ENCODE measurements at places on chromosomes 13 and 19. TPM values are rescaled to one million over a fixed set of nuclear protein-coding genes. Genes with fewer than 3 reads are reported as not detected.
A peak's percentile ranks its signal among the peaks of the same experiment; 100 is the strongest.

C19orf85 gene
- total RNA-seq, result not detected

CEACAM16 gene
- total RNA-seq, result not detected

GRCh38 chr13:112690283-112690929 is 568 bp downstream of the ATP11A start:
- DNase-seq, result peak; percentile 78

ZNF583 gene
- 6.1 TPM for total RNA-seq

DNA sequence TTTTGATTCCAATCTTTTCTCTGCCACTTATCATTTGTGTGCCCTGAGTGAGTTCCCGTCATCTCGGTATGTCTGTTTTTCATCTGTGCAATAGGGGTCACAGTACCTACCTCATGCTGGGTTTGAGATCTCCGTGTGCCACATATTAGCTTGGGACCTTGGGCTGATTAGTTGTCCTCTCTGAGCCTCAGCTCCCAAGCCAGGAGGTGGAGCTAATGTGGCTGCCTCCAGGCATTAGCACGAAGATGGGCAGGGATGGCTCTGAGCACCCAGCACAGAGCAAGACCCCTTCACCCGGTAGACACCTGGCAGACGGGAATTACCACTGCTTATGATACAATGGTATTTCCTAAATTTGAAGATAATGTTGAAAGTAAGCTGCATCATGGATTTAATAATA is 35.8 kb upstream of the XPO4 start:
- no peak for DNase-seq

DNA sequence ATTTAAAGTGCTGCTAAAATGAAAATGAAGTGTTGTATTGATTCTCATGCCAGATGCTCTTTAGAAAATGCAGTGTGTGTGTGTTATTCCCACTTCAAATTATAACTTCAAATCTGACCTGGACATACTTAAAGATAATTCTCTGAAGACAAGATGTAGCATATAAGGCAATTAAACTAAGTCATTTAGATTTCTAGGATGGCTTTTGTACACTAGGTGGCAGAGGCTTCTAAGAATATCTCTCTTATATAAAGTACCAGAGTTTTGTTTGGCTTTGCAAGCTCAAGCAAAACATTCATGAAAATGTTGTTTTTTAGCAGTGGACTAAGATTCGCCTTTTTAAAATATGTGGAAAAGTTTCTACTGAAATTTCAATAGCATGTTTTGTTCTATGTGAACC is 407.2 kb downstream of the GPC5 start:
- DNase-seq, result no peak

KCTD4 gene
- not detected for total RNA-seq

TTYH1 gene
- 1.5 TPM for total RNA-seq

- no peak for DNase-seq
These were observed 6.4 kb downstream of the LYL1 start for GRCh38 chr19:13095934-13096927.

DNA sequence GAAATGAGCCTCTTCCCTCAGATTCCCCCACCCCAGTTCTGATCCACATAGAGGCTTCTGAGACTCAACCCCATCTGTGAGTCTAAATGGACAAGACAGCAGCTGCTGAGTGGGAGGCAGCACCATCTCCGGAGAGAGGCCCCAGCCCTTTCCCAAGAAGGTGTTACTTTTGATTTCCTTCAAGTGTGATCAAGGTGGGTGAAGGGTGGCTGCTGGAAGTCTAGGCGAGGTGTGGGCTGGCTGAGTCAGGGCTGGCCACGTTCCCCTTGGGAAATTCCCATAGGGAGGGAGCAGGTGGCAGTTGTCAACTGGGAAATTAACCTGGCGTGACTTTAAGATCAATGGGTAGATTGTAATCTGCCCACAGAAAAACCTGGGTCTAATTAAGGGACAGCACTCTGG is 148.0 kb downstream of the FOXO1 start:
- no peak for DNase-seq

- DNase-seq, result no peak
These were observed 142.4 kb downstream of the MYCBP2 start for GRCh38 chr13:77184455-77184854.

DNA sequence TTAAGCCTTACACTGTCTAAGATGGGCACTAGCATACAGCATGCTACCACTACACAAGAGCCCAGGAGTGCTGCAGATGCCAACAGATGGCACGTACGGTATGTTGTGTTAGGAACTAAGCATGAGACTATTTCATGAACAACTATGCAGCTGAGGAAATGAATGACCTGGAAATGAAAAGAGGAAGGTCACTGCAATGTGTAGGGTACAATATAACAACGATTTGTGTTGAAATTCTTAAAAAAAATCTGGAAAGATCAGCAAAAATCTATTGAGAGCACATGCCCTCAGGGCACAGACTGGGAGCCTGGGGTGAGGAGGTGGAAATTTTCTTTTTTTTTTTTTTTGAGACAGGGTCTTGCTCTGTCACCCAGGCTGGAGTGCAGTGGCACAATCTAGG is 14.4 kb downstream of the HAUS8 start:
- no peak for DNase-seq

EDDM13 gene
- not detected for total RNA-seq

GRCh38 chr13:28177877-28178276 is 39.5 kb downstream of the PAN3 start:
- no peak for DNase-seq

DCLK1 gene
- 12.7 TPM for total RNA-seq

DNA sequence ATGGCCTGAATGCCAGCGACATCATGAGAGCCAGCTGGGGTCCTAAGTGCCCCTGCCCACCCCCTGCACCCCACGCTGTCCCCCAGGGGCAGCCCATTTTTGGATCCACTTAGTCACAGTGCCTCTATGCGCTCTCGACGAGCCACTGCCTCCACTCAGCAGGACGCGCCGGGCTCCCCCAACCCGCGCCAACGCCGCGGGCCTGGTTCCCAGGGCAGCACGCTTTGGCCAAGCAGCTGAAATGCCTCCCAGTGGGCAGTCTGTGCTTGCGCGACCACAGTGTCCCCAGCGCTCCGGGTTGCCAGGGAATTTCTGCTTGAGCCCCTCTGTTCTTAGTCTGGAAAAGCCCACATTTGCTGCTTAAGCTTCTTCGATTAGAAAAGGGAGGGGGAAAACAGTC is 39.4 kb downstream of the TMED1 start:
- DNase-seq, result no peak

DNA sequence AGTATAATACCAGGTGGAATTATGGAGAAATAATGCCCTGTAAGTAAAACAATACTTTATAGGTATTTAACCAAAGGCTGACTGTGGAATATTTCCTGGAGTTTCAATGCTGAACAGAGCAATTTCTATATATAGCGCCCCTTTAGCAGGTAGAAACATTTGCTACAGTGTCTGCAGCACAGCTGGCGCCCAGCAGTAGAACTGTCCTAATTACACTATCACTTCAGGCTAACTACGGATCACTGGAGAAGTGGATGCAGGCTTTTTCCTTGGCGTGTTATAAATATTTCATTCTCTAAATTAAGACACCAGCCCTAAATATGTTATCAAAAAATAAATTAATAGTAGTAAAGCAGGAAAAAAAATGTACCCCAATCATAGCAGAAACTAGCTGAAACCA is 3.1 kb downstream of the SHISA2 start:
- no peak for DNase-seq

DNA sequence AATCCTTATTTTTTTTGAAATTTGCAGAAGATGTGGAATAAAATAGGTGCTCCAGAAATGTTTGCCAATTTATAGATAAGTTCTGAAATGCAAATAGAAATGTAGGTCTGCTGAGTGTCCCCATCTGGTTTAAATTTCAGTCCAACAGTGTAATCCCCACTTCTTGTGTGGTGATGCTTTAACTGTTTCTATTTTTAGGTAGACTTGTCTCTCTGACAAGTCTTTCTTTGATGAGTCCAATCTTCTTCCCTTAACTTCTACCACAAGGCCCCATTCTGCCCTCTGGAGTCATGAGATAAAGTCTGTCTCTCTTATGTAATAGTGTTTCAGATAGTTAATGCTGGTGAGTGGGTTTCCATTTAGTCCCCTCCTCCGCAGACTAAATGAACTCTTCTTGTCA is 390.4 kb downstream of the RFC3 start:
- DNase-seq, result no peak

DNA sequence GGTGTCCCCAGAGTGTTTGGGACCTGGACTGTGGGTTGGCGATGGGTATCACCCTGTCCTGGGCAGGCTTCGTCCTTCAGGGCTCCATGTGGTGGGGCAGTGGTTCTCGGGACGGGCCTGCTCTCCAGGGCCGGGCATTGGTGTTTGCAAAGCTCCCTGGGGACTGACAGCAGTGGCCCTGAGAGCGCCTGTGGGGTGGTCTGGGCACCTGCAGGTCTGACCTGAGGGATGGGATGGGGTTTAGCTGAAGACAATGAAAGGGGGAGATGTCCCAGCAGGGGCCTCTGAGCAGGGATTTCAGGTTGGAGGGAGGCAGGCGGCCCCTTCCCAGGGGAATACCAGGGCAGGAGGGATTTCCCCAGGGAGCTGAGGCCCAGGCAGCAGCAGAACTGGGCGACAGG is 68.3 kb upstream of the MCF2L start:
- no peak for DNase-seq

- DNase-seq, result no peak
These were observed 200.3 kb downstream of the LMO7 start for GRCh38 chr13:75836441-75836840.

GRCh38 chr13:100502446-100502845 is 86.1 kb downstream of the GGACT start:
- no peak for DNase-seq

- no peak for DNase-seq
These were observed 51.1 kb downstream of the RFC3 start for GRCh38 chr13:33869005-33869404.

GRCh38 chr13:113052206-113052605 is 53.4 kb upstream of the F7 start:
- DNase-seq, result no peak

GRCh38 chr13:108437496-108437895 is 168.0 kb downstream of the TNFSF13B start:
- no peak for DNase-seq

DNA sequence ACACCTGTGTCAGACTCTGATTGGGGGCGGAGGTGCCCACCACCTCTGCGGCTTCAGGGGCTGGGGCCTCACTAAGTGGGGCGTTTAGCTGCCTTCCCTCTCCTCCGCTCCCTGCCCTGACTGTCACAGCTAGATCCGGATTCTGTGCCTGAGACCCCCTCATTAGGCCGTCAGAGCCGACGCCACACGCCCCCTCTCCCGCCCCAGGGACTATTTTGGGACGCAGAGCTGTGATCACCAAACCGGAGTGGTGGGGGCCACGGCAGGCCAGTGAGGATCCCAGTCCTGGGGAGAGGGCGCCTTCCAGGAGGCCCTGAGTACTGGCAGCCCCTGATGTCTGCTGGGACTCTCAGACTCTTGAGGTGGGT is 762 bp downstream of the KANK3 start:
- DNase-seq, result no peak

DNA sequence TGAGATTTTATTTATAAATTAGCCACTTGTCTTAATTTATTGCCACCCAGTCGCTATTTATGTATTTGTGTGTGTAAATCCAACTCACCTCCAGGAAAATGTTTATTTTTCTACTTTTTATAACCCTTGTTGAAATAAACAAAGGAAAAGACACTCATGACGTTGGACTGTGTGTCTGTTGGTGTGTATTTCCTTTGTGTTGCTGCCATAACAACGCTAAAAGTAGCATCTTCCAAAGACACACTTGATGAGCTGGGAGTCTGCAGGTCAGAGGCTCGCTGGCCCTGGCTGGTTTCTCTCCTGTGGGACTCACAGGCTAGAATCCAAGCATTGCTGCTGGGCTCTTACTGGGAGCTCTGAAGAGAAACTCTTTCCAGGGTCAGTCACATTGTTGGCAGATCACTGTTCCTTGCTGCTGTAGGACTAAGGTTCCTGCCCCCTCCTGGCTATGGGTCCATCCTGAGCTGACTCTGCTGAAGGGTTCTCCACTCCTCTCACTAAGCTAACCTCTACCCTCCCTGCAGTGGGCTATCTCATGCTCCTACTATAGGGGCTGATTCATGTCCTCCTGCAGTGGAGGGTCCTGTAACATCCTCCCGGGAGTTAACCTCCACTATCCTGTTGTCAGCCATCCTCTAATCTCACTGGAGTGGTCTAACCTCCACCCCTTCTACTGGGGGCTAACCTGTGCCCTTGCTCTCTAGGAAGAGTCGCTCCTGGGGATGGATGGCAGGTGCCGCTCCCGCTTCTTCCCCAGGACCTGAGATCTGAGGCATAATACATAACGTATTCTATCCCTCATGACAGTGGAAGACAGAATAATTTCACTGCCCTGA is 2.1 kb downstream of the IFNL2 start:
- DNase-seq, result no peak

DNA sequence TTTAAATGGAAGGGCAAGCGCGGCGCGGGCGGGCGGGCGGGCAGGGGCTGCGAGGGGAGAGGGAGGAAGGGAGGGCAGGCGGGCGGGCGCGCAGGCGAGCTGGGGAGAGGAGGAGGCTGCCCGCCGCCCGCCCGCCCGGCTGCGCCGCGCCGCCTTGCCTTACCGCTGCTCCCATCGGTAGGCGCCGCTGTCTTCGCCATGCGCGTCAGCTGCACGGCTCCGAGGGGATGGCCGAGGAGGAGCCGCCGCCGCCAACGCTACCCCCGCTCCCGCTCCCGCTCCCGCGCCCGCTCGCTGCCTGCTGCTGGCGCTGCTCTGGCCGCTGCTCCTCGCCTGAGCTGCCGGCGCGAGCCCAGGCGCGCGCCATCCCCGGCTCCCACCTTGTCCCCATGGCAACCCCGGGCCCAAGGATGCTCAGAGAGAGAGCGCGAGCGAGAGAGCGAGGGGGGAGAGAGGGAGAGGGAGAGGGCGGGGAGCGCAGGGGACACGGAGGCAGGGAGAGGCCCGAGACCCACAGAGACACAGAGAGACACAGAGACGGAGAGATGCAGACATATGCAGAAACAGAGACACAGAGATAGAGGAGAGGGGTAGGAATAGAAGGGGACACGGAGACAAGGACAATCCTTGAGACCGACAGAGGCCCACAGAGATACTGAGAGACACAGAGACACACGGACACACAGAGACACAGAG is 40.3 kb downstream of the DEDD2 start:
- peak; percentile 84 for DNase-seq

DNA sequence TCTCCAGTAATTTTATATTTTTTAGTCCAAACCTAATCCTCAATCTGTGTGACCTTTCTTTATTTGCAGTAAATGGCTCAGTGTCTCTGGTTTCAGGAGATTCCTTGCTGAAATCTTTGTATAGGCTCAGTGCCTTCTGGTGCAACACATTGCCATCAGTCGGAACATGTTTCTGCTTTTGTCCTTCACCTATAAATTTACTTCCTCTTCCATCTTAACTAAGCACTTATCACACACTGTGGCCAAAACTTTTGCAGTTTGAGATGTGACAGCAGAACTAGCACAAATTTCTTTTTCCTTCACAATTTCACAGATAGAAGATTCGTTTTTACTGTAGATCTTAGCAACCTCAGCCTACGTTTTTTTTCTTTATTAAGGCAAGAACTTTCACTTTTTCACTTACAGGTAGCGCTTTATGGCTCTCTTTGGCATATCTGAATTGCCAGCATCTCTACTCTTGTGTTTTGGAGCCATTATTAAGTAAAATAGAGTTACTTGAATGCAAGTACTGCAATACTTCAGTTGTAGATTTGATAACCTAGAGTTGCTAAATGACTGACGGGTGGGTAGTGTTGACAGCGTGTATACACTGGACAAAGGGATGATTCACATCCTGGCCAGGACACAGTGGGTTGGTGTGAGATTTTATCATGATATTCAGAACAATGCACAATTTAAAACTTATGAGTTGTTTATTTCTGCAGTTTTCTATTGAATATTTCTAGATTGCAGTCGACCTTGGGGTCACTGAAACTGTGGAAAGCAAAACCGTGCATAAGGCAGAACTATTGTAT is 44.3 kb downstream of the NDFIP2 start:
- DNase-seq, result no peak

- DNase-seq, result no peak
These were observed 47.5 kb upstream of the LSM14A start for GRCh38 chr19:34124828-34125227.

Measured in Right ventricle myocardium superior (tissue), 1 donor.